Activated T-helper 9 cell treated with anti-CD3 and anti-CD28 coated beads, Interleukin-2, amount 50 U/mL, for 16 hours (primary cell): ENCODE measurements at places on chromosomes 6 and 20.

- no peak for DNase-seq
Measured at GRCh38 chr6:34979218-34979617, 90.2 kb downstream of the ANKS1A start.

- DNase-seq, result no peak
Measured at GRCh38 chr6:145028144-145028818, 707.0 kb downstream of the EPM2A start.

DNA sequence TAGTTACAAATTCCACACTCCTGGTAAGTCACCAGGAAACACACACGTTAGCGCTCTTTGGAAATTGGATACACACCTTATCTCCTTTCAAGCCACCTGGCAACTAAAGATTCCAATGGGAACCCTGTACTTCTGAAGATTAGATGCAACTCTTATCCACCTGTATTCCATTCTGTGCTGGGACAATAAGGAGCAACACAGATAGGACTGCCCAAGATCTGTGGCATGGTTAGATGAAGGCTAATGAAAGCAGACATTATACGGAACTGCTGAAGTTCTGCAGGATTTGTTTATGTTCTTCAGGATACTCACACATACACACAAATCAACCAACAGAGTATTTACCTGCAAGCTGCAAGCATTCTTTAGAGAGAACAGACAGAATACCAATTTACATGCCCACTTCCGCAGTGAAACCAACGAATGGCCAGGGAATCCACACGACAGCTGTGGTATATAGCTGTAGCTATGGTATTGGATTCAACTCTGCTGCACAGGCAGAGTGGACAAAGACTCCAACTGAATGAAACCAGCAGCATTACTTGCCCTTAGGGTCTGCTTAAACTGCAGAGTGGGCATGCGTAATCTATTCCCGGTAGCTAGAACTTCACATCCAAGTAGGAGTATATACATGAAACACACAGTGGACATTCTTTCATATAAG is 12.0 kb downstream of the NCOA5 start:
- no peak for DNase-seq

DNA sequence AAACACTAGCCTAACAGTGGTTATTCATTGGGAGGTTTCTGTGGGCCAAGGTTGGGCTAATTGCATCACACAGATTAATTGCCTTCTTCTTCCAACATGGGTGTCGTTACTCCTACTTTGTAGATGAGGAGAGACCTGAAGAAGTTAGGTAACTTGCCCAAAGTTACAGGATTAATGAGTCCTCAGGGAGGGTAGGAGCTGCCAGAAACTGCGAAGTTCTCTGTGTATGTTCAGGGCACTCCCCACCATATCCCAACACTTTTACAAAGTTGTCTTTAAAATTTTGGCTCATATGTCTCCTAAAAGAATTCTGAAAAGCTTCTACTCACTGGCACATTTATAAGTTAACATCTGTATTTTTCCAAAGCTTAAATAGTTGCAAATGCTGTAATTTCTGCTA is 323.5 kb upstream of the HSF2 start:
- DNase-seq, result no peak

DNA sequence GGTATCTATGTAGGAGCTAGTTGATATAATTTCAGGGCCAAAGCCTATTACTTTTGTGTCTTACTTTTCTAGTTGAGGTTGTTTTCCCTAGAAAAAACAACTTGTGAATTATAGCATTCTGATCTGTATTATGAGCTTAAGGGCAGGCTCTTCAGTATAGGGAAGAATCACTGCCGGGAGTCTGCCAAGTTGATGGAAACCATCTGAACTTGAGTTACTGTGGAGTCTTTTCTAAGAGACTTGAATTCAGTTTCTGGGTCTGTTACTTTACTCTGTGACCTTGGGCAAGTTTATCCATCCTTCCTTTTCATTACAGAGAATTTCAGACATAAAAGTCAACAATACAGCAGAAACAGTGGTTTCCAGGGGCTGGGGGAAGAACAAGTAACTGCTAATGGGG is 2.1 kb upstream of the CASS4 start:
- DNase-seq, result no peak
